Activated CD4-positive, alpha-beta T cell treated with anti-CD3 and anti-CD28 coated beads, Interleukin-2, amount 50 U/mL, for 4 hours (primary cell): ENCODE measurements at places on chromosomes 3 and 15.

DNA sequence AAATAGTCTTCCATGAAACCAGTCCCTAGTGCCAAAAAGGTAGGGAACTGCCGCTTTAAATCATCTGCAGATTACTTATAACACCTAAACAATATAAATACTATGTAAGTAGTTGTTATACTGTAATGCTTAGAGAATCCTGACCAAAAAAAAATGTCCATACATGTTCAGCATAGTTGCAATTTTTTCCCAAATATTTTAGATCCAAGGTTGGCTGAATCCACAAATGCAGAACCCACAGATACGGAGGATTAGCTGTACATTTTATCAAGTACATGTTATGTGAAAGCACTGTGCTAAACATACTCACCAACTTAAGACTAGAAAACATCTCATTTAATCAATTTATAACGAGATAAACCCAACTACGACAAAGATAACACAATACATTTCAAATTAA is 9.3 kb downstream of the MSL2 start:
- no peak for DNase-seq

GRCh38 chr15:40290918-40291574 is 8.2 kb upstream of the ANKRD63 start:
- DNase-seq: no peak

GRCh38 chr3:142445816-142446254 is 2.0 kb downstream of the XRN1 start:
- DNase-seq: no peak

DNA sequence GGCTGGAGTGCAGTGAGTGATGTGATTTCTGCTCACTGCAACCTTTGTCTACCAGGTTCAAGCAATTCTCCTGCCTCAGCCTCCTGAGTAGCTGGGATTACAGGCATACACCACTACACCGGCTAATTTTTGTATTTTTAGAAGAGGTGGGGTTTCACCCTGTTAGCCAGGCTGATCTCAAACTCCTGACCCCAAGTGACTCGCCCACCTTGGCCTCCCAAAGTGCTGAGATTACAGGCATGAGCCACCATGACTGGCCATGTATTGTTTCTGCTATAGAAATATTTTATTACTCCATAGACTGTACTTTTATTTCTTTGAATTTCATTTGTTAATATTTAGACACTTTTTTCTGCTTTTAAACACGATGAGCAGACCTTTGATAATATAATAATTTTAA is 60.4 kb downstream of the GTF2E1 start:
- no peak for DNase-seq

GRCh38 chr15:37001417-37001816 is 98.9 kb downstream of the MEIS2 start:
- DNase-seq: no peak

DNA sequence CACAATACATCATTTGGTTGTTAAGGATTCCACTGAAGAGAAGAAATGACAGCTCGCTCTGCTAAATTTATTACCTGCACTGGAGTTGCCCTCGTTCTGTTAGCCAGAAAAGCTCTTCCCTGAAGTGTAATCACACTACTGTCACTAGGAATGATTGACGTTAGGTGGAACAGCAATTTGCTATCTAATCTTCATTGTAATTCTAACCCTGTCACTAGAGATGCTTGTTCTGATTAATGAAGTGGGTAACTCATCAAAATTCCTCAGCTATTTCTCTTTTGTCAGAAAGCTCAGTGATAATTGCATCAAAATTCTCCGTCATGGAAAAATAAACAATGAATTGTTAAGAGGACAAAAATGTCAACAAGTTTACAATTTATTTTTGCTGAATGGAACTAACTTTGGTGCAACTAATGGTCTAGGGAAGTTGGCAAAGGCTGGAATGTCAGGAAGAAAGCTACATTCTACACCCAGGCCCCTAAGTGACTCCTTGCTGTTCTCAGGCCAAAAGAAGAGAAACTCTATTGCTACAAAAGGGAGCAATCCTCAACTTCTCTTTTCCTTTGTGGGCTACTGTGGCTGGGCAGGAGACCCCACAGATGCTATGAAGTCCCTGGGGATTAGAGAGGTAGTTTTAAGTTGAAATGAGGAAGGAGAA is 34.1 kb downstream of the CCDC191 start:
- DNase-seq: no peak

DNA sequence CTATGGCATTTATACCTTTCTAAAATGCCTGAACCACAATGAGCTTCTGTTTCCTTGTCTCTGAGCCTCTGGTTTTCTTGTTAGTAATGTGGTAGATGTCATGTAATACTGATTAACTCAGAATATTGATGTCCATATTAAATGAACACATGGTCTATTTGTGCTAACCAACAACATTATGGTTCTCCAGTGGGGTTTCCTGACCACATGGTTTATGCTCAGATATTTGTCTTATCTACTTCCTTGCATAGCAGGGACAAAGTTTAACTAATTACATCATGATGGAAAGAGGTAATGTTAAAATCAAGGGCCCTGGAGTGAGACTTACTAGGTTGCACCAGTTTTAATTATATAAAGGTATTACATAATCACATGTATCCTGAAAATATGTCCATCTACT is 62.6 kb upstream of the SCN10A start:
- DNase-seq: no peak

- DNase-seq: no peak
These were observed 72.1 kb downstream of the APBA2 start for GRCh38 chr15:28957606-28958498.

- DNase-seq: no peak
These were observed 93.4 kb downstream of the THRB start for GRCh38 chr3:24401090-24401810.
